CD8-positive, alpha-beta memory T cell (primary cell): ENCODE measurements at places on chromosomes 6 and 20. TPM values are rescaled to one million over a fixed set of nuclear protein-coding genes. Genes with fewer than 3 reads are reported as not detected.

RSPH3 gene
- total RNA-seq: 4.4 TPM

MATN4 gene
- total RNA-seq: not detected

LBP gene
- not detected for total RNA-seq

- H3K4me3 ChIP-seq: no peak overlapping the region
- H3K27me3 ChIP-seq: no peaks in the 10 kb centered on the region
- DNase-seq: no peak
- H3K36me3 ChIP-seq: no peaks in the 10 kb centered on the region
- H3K4me1 ChIP-seq: no peaks in the 10 kb centered on the region
Measured at GRCh38 chr6:41584668-41585205, 38.6 kb downstream of the FOXP4 start.

- H3K27ac ChIP-seq: no peak overlapping the region
- no peaks in the 10 kb centered on the region for H3K27me3 ChIP-seq
- no peak overlapping the region for H3K4me3 ChIP-seq
- no peak for DNase-seq
- H3K4me1 ChIP-seq: no peaks in the 10 kb centered on the region
- no peaks in the 10 kb centered on the region for H3K36me3 ChIP-seq
Measured at GRCh38 chr6:120587381-120587780, 746.9 kb downstream of the TBC1D32 start.

GRCh38 chr6:13760307-13761304 is 49.0 kb upstream of the RANBP9 start:
- H3K4me1 ChIP-seq: peaks cover 19% of the 10 kb centered on the region
- no peak for DNase-seq
- H3K36me3 ChIP-seq: no peaks in the 10 kb centered on the region
- no peak overlapping the region for H3K27ac ChIP-seq
- H3K4me3 ChIP-seq: no peak overlapping the region
- H3K27me3 ChIP-seq: no peaks in the 10 kb centered on the region

DNA sequence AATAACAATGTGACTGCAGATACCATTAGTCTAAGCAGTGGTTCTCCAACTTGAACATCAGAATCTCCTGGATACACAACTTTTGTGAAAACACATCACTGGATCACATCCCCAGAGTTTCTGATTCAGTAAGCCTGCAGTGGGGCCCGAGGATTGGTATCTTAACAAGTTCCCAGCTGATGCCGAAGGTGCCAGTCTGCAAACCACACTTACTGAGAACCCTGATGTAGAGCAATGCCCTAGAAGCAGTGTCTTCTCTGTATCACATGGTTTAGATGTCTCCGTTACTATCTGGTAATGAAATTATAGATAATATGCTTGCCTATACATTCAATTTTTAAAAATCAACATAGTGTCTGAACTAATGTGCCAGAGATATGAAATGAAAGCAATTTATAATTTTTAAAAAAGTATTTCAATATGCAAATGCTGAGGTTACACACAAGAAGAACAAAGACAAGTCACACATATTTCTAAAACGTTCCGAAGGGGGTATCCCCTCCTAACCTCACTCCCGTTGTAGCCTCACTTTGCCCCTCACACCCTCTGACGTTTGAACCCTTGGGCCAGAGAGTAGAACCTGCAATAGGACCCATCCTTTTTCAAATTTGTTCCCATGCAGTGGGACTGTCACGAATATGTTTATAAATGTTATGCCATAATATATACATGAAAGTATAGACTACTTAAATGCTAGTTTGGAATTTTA is 115.4 kb upstream of the SAMD5 start:
- H3K36me3 ChIP-seq: no peaks in the 10 kb centered on the region
- H3K27ac ChIP-seq: no peak overlapping the region
- H3K4me1 ChIP-seq: no peaks in the 10 kb centered on the region
- DNase-seq: no peak
- H3K4me3 ChIP-seq: no peak overlapping the region

DNA sequence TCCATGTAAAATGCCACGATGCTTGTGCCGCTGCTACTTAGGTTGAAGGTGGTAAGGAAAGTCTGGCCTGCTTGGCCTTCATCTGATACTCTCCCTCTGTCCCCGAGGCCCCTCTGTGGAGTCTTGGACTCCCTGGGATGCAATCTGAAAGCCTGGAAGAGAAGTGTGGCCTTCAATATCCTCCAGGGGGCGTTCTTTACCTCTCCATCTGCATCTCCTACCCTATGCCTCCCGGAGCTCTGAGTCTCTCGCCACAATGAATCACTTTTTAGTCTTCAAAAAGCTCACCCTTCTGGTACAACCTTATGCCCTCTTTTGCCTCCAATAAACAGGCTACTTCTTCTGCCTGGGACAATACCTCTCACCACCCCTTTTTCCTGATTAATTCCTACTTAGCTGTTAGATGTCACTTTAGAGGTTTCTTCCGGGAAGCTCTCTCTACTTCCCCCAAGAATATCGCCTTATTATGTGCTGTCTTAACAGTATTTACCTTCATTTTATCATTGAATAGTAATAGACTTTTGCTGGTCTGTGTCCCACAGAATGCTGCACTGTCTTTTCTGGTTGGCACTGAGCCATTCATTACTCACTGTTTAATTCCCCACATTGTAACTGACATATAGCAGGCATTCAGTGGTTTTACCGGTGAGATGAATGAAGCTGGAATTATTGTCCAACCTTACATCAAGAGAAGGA is 13.9 kb upstream of the ATG5 start:
- no peaks in the 10 kb centered on the region for H3K36me3 ChIP-seq
- no peak overlapping the region for H3K27ac ChIP-seq
- H3K27me3 ChIP-seq: no peaks in the 10 kb centered on the region
- peak; percentile 14 for DNase-seq
- H3K4me1 ChIP-seq: no peaks in the 10 kb centered on the region
